ENCODE measurements at places on chromosomes 11 and 22.

GRCh38 chr22:24271386-24271854 lies 789 bp downstream of the SPECC1L start:
- no peak for DNase-seq

- peak; percentile 90 for DNase-seq
Measured at GRCh38 chr11:127182586-127183203, 182.1 kb upstream of the KIRREL3 start.

- no peak for DNase-seq
Measured at GRCh38 chr11:65420979-65421793, 1.4 kb upstream of the NEAT1 start.

- no peak for DNase-seq
Measured at GRCh38 chr22:29517215-29517908, 36.2 kb downstream of the THOC5 start.

DNA sequence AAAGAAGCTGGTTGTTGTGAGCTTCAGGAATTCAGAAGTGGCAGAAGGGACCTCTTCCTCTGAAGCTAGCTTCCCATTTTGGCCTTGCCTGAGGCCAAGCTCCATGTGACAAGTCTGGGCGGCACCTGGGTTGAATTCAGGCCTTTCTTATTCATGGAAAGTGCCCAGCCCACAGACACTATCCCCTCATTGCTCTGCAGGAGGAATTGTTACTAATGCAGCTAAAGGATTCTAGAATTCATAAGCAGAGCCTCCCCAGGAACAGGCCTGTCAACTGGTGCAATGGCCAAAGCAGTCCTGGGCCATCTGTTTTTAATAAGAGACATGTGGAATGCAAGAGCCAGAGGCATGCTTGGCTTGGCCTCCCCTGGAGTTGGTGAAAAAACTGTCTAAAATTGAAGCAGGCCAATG lies 71.4 kb downstream of the SLC1A2 start:
- DNase-seq: no peak

DNA sequence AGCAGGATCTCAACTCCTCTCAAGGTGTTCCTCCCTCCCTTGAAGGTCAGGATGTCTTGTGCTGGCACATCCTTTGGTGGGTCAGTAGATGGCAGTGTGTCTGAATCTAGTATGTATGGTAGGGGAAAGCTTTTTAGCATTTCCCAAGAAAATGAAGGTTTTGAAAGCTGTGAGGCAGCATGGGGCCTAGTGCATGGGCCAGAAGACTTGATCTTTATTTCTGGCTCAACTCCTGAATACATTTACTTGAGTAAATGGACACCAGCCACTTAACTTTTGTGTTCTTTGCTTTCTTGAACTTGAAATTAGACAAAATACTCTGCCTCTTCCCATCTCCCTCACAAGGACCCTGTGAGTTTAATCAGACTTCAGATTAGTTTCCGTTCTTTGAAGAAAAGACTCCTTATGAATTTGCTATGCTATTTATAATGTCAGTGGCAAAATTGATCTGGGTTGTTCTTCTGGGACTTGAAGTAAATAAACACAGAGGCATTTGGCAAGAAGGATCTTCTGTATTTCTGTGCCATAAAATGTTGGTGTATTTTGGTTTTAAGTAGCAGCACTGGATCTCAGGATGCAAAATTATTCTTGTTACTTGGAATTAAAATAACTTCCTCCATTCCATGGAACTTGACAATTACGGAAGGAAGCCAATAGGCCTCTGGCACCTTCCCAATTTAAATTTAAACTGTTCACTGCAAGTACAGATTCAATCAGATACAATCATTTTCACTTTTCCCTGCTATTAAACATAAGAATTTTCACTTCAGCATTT lies 288.8 kb downstream of the CASP12 start:
- no peak for DNase-seq

- no peak for DNase-seq
Measured at GRCh38 chr22:24185001-24185500, 3.8 kb downstream of the SUSD2 start.

- DNase-seq: no peak
Measured at GRCh38 chr11:18590571-18590970, 2.0 kb upstream of the UEVLD start.

DNA sequence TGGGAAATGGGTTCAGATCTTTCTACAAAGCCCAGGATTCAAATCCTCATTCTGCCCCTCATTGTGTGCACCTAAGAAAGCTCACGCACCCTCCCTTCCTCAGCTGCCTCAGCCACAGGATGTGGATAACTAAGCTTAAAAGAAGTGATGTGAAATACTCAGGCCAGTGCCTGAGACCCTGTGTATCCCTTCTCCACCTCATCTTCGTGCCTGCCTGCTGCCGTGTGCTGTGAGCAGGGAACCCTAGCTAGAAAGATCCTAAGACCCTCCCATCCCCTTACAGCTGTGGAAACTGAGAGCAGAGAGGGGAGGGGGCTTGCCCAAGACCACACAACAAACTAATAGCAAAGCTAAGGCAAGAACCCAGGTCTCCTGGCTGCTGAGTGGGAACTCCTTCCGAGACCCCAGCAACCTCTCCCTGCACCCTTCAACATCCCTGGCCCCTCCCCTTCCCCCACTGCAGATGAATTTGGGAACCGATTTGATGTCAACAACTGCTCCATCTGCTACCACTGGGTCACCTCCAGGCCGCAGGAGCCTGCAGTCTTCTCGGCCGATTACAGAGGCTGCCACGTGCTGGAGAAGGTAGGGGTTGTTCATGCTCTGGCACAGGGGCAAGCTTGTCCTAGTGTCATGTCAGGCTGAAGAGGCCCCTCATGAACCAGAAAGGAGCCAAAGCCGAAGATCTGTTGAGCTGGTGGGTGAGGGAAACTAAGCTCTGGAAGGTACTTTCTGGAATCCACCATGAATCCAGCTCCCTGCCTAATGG lies 1.5 kb downstream of the ZP1 start:
- no peak for DNase-seq

- no peak for DNase-seq
Measured at GRCh38 chr11:65489035-65489705, 9.7 kb upstream of the MALAT1 start.

DNA sequence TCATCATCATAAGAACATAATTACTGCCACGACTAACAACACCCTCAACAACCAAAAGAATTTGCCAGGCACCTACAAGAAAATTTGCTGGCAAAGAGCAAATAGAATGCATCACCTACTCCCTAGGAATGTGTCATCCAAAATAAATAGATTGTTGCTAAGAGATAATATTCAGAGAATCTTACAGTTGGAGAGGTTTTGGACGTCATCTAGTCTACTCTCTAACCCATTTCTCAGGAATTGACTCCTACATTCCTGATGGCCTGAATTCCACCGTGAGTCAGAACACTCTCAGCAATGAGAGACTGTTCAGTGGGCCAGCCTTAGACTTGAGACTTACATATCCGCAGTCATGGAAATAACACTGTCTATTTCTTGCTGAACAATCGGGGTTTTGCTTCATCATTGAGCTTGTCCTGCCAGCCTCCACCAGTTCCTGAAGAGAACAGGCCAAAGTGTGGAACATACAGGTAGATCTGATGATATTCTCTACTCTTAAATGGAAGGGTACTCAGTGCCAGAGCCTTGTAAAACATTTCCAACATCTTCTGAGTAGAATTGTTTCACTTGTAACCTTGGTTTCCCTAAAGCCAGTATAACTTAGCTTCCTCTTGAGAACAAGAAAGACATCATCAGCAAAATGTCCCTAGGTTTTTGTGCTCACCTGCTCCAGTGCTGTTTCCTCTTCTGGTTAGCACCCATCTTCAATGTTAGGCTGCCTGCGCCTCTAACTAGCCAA lies 8.3 kb downstream of the KIRREL3 start:
- no peak for DNase-seq

- no peak for DNase-seq
Measured at GRCh38 chr11:74470526-74470925, 3.2 kb upstream of the KCNE3 start.

GRCh38 chr22:42317008-42317407 lies 46.6 kb upstream of the TCF20 start:
- peak; percentile 46 for DNase-seq

DNA sequence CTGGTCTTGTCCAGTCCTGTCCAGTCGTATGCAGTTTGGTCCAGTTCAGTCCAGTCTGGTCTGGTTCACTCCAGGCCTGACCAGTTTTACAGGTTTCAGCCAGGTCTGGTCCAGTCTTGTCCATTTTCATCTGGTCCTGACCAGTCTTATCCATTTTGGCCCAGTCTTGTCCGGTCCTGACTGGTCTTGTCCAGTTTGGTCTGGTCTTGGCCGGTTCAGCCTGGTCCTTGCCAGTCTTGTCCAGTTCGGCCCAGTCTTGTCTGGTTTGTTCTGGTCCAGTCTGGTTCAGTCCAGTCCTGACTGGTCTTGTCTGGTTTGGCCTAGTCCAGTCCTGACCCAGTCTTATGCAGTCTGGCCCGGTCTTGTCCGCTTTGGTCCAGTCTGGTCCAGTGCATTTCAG lies 380.2 kb downstream of the OR4C45 start:
- no peak for DNase-seq

GRCh38 chr22:34427436-34427835 lies 507.2 kb upstream of the LARGE1 start:
- DNase-seq: no peak

- no peak for DNase-seq
Measured at GRCh38 chr22:47654922-47655491, 892.6 kb downstream of the TBC1D22A start.

- no peak for DNase-seq
Measured at GRCh38 chr22:35337932-35338331, 38.2 kb downstream of the TOM1 start.

- DNase-seq: no peak
Measured at GRCh38 chr11:47724041-47724729, 9.0 kb upstream of the AGBL2 start.

DNA sequence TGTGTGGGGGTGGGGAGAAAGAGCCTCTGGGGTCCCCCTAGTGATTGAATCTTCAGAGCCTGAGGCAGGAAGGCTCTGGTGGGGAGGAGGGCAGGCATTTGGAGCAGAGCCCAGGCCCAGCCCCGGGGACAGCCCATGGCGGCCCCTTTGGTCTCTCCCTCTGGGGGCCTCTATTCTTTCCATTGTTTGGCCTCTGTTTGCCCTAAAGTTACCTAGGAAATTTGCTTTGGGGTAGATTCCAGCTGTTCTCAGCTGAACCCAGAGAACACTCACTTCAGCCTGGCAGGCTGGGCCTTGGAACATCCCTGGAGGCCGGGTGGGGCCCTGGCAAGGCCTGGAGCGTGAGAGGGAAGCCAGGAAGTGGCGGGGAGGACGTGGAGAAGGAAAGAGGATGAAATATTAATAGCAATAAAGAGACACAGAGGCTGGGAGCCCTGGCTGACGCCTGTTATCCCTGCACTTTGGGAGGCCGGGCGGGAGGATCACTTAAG lies 22.9 kb upstream of the A4GALT start:
- DNase-seq: no peak

All from NCI-H1436 treated with DMSO at 0.1 percent for 48 hours (cell line).